ENCODE measurements at places on chromosomes 4 and X.
A peak's percentile ranks its signal among the peaks of the same experiment; 100 is the strongest.

GRCh38 chr4:87316961-87317360 lies 5.7 kb downstream of the HSD17B13 start:
- DNase-seq, result no peak

- no peak for DNase-seq
These were observed 121.8 kb downstream of the PDE5A start for GRCh38 chr4:119506806-119507205.

GRCh38 chr4:6873792-6874461 lies 35.7 kb upstream of the TBC1D14 start:
- DNase-seq, result peak; percentile 65

GRCh38 chr4:188139671-188140070 lies 430 bp downstream of the TRIML1 start:
- DNase-seq, result no peak

- peak; percentile 38 for DNase-seq
These were observed 1.8 kb downstream of the MAML3 start for GRCh38 chr4:140152013-140152703.

GRCh38 chr4:111985426-111985825 lies 159.8 kb upstream of the FAM241A start:
- DNase-seq, result no peak

DNA sequence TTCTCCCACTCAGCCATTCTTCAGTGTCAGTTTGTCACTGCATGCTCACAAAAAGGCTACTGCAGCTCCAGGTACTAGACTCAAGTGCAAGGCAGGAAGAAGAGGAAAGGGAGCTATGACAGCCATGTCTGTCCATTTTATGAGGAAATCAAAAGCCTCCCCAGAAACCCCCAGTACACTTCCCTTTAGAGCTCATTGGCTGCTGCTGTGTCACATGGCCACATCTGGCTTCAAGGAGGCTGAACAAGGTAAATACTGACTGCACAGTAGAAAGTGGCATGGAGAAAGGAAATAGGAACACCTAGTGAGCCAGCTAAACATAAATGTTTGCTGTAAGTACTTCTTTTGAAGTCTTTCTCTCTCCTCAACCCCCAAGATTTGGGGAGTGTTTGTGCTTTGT lies 67.2 kb upstream of the FRAS1 start:
- DNase-seq, result no peak
